ENCODE measurements at places on chromosomes 5 and 9.

GRCh38 chr9:128203707-128204551 is 750 bp downstream of the DNM1 start:
- DNase-seq = peak; percentile 29

DNA sequence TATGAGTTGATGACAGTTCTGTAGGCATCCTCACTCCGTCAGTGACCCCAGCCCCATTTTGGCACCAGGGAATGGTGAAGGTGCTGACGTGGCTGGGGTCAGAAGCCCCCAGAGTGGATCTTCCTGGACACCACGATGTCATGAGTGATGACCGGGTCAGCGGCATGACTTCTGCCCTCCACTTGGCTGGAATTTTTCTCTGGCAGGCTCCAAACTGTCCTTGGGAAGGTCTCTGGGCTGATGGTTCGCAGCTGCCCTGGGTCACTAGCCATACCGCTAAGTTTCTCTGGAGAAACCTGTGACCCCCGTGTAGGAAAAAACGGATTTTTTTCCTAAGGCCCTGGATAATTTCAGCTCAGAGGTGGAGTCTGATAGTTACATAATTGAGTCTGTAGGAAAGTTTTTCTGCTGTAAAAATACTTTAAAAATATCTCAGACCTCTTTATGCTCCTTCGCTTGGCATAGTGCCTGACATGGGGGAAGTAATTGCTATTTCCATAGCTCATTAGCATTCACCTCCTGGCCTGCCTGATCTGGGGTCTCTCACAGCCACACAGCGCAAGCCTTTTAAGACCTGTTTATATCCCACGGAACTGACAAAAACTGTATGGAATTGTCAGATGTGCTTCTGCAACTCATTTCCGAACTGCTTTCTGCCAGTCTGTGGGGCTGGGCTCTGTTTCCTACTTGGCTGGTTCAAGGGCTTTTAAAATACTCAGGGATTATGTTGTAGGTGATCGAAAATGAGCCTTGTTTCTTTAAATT is 69.2 kb downstream of the ANGPTL2 start:
- no peak for DNase-seq

DNA sequence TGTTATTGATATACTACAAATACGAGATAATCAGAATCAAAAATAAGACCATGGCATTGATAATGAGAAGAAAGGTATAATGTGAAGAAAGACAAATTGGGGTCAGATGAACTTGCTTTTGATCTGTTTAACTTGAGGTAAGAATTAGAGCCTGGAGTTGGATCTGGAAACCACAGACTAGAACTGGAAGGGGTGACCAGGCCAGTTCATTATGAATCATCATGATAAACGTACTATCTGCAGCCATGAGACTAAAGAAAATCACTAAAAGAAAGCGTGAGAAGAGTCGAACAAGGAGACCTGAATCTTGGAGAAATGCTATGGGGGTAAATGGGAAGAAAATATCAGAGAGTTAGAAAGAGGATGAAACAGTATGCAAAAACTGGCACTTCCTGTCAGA is 967.5 kb downstream of the NR2F1-AS1 start:
- DNase-seq = peak; percentile 46

GRCh38 chr5:173554038-173554955 is 62.2 kb downstream of the BOD1 start:
- DNase-seq = peak; percentile 19

DNA sequence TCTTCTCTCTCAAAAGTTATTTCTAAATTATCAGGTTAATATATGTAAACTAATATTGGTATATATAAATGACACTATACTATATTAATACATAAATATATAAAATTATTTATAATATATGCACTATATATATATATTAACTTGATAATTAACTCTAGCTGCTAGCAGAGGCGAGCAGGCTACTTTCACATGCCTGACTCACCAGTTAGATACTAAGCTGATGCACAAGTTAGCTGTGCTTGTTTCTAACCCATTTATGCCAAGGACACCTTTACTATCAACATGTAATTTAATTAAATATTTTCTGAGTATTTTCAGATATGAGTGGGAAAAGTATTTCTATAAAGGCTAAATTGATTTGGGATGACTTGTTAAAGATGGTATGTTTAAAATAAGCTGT is 70.1 kb downstream of the TRIO start:
- DNase-seq = no peak

- DNase-seq = no peak
These were observed 258.5 kb downstream of the AGTPBP1 start for GRCh38 chr9:85483208-85483607.

DNA sequence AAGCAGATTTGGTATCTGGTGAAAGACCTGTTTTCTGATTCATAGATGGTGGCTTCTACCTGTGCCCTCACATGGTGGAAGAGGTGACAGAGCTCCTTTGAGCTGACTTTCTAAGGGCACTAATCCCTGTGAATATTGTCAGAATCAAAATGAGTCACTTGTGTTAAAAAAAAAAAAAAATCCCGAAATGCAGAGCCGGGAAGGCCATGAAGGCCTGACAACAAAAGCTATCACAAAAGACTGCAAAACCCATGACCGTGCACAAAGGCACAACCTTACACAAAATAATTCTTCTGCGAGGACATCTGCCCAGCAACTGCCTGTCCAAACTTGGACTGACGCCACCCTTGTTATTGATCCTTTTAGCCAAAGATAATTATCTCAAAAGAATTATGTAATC is 19.6 kb upstream of the UBTD2 start:
- no peak for DNase-seq

- no peak for DNase-seq
These were observed 1.8 kb downstream of the PHF19 start for GRCh38 chr9:120875195-120875565.

- no peak for DNase-seq
These were observed 5.7 kb downstream of the TBC1D2 start for GRCh38 chr9:98249771-98250170.

GRCh38 chr5:1511048-1511447 is 12.7 kb downstream of the LPCAT1 start:
- DNase-seq = no peak
